Foreskin fibroblast (primary cell): ENCODE measurements at places on chromosomes 6 and 20.
A peak's percentile ranks its signal among the peaks of the same experiment; 100 is the strongest.

- no peak for DNase-seq
Measured at GRCh38 chr6:36065916-36066315, 38.3 kb downstream of the MAPK14 start.

DNA sequence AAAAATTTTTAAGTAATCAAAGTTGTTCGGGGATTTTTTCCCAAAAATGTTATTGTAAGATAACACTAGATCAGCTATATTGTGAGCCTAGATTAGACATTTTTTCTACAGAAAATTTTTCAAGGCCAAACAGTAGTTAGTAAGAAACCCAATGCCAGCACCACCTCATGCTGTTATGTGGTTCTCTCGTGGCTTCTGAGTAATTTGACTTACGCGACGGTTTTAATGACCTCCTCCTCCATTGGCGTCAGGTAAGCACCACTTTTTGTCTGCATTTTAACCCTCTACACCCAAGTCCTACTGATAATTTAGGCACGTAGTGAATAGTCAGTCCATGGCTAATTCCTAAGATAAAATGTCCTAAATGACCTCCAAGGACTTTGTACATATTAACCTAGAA is 9.7 kb downstream of the RPS6KA2 start:
- no peak for DNase-seq

- peak; percentile 77 for DNase-seq
Measured at GRCh38 chr20:14879020-14879697, 541.7 kb upstream of the FLRT3 start.

GRCh38 chr6:85672050-85672449 is 29.4 kb upstream of the SYNCRIP start:
- peak; percentile 39 for DNase-seq

- no peak for DNase-seq
Measured at GRCh38 chr6:156905801-156906200, 128.6 kb downstream of the ARID1B start.

DNA sequence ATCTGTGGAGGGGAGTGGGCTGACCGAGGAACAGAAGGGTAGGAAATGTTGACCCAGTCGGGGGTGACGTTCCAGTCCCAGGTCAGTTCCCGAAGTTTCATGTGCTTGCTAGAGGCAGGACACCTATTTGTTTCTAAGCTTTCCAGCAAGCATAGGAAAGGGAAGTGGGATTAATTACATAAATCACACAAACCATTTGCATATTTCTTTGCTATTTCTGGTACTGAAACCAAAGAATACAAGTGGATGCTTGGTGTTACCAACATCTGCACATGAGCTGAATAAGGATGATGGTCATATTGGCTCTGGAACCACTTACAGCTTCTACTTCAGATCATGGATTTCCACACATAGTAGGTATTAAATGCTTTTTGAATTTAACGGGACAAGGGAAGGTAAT is 546.5 kb downstream of the PRKN start:
- no peak for DNase-seq

DNA sequence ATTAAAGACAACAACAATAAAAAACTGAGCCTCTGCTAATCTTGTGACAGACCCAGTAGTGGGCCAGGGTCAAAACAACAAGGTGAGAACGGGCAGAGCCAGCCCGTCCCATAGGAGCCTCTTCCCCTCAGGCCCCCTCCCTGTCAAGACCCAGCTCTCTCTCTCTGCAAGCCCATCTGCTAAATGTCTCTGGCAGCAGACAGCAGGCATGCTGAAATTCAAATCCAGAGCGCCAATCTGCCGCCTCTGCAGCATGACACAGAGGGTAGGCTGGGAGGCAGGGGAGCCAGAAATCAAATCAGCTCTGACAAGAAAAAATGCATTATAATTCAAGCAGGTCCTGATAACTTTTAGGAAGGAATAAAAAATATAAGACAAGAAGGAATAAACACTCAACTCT is 26.3 kb downstream of the METTL24 start:
- DNase-seq, result no peak

DNA sequence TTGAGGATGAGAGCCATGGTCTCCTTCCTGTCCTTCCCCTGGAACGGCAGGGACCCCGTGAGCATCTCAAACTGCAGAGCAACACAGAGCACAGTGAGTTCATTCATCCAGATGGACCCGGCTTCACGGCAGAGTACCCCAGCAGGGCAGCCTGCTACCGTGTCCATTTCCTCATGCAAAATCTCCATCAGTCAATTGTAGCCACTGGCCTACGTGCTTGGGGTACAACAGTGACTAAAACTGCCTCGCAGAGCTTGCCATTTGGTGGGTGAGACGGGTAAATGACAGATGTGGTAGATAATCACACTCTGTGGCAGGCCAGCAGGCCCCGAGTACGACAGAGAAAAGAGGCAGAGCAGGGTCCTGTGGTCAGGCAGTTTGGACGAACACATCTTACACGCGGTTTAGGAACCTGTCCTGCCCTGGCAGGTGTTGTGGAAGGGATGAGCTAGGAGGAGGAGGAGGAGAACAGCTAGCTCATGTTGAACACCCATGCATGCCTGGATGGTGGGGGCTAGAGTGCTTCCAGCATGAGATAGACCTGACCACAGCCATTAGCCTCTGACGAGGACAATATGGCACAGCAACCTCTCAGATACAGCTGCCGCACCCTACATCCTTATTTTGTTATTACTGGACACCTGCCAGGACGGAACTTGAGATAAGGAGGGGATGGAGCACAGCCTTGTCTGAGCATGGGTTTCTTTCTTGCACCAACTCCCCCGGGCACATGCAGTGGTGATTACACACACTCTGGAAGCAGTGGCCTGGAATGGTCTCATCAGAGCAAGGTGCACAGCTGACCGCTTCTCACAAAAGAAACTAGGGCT is 95.6 kb downstream of the RAMACL start:
- no peak for DNase-seq
